SK-N-MC (cell line): ENCODE measurements at places on chromosomes 7 and 10.

DNA sequence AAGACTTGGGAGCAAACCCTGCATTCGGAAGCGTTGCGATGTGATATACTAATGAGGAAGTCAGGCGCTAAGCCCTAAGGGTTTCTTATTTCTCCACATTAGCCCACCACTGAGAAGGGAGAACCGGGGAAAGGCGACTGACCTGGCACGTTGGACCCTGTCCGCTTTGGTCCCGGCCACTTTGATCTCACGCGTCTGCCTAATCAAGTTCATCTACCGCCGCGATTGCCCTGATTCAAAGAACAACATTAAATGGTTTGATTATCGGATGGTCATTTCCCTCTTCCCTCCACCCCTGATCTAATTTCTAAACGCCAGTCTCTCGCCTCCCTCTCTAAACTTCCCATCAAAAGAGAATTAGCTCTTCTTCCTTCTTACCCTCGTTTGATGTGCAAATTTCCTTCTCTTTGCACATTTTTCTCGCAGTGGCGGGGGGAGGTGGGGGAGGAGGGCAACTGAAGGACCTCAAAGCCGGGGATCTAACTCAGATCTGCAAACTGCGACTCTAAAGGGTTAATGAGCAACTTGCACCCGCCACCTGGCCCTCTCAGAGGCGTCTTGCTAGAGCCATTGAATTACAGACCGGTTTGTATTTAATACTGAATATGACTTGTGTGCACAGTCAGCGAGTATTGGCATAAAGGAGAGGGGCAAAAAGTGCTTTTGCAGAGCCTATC, 687 bp upstream of the DKK1 start:
- DNase-seq, result no peak

DNA sequence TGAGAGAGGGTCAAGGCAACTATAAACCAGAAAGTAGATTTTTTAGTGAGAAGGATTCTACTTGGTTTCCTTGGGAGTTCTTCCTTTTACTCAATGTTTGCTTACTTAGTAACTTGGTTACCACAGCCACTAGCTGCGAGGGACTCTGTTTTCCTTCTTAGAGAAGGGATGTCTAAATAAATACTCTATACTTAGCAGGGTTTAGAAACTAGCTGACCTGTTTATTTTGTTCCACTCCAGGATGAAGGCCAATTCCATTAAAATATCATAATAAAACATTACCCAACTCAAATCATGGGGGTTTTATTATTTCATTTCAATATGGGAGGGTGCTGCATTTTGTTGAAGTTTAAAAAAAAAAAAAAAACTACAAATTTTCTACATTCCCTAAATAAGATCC, 87.3 kb downstream of the PPP1R3A start:
- no peak for DNase-seq

DNA sequence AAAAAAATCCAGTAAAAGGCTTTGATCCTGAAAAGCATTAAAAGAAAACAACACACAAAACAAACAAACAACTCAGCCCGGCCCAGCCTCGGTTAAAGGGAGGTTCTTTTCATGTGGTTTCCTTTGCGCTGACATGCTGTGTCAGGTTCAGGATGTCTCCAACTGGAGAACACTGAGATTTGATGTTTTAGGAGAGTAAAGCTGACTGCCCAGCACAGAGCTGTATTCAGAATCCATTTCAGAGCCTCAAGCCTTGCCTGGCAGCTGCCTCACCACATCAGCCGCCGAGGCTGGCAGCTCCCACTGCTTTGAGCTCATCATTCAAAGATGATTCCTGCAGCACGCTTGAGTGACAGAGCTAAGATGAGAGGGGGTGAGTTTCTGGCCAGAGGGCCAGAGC, 205.8 kb upstream of the LYZL1 start:
- no peak for DNase-seq

GRCh38 chr7:36473454-36474282, 84.0 kb downstream of the ANLN start:
- DNase-seq, result peak; percentile 2

DNA sequence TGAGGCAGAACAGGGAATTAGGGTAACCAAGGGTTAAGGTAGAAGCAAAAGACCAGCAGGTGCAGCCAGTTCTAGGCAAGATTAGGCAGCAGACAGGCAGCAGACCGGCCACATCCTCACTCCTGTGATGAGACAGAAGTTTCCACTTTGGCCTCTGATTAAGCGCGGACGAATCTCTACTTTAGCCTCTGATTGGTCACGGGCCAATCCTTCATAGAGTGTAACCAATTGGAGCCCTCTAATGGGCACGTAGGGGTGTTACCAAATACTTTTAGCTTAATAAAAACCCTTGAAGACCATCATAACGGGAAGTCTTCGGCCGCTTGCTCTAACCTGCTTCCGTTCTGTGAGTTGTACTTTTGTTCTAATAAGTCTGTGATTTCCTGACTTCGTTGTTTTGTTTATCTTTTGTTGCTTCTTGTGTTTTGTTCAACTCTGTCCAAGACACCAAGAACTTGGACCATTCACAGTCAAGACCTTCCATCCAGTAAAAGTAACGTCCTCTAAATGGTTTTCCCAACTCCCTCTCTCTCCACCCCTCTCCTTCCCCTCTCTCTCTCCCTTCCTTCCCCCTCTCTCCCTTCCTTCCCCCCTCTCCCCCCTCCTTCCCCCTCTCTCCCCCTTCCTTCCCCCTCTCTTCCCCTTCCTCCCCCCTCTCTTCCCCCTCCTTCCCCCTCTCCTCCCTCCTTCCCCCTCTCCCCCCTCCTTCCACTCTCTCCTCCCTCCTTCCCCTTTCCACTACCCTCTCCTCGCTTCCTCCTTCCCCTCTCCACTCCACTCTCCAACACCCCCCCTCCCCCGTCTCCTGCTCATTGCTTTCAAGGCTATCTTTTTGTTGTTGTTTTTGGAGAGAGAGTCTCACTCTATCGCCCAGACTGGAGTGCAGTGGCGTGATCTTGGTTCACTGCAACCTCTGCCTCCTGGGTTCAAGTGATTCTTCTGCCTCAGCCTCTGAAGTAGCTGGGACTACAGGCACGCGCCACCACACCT, 13.2 kb upstream of the MALSU1 start:
- DNase-seq, result no peak

GRCh38 chr10:62261666-62262065, 7.0 kb downstream of the RTKN2 start:
- DNase-seq, result no peak

GRCh38 chr7:29274146-29275017, 79.8 kb downstream of the CHN2 start:
- DNase-seq, result no peak

GRCh38 chr10:50653142-50653541, 29.4 kb upstream of the SGMS1 start:
- DNase-seq, result no peak

- no peak for DNase-seq
Observed at GRCh38 chr10:23829556-23829955, 379.4 kb upstream of the KIAA1217 start.

DNA sequence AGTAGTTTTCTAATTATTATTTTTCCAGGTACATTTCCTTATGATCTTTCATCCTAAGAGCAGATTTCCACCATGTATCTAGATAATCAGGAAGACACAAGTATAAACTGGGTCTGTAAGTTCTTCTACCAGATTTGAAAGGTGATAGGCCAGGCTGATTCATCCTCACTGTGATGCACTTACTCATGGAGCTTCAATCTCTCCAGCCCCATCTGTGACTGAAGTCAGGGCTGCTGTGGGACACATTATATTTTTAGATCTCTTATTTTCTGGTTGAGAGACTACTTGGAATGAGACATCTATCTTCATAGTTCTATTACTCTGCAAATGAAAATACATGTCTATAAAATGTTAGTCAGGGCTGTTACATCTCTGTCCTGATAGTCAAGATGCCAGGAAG, 85.5 kb upstream of the SLC25A13 start:
- no peak for DNase-seq

DNA sequence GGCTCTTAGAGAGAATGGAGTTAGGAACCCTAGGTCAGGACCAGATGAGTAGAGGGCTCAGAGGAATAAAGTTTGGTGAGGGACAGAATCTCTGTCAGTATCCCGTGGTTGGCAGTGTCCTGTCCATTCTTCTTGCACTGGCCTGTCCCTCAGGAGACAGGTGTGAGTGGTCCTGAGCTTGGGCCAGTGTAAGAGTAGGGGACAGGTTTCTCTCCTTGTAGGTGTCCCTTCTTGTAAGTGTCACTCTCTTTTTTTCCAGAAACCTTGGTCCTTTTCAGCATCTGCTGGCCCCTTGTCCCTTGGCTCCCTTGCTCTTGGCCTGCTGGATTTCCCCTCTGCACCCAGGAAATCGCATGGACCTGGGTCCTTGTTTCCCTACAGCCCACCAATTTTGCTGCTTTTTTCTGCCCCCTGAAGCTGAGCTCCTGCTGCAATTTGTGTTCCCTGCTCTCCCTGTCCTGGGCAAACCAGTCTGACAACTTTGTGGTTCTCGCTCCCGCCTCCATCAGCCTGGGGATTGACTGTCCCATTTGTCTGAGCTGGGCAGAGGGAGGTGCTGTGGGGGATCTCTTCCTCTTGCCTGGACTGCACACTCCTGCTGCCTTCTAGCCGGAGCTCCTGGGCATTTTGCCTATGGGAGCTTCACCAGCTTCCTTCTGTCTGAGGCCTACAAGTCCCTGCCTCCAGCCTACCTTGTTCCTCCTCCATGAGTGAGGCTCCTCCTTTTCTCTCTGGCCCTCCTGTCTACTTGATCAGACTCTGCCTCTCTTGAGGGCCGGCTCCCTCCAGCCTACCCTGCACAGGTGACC, 6.5 kb downstream of the TSPAN14 start:
- DNase-seq, result no peak

- no peak for DNase-seq
Observed at GRCh38 chr10:118017850-118018249, 28.9 kb downstream of the RAB11FIP2 start.

GRCh38 chr7:151813997-151814396, 62.9 kb downstream of the PRKAG2 start:
- DNase-seq, result no peak

DNA sequence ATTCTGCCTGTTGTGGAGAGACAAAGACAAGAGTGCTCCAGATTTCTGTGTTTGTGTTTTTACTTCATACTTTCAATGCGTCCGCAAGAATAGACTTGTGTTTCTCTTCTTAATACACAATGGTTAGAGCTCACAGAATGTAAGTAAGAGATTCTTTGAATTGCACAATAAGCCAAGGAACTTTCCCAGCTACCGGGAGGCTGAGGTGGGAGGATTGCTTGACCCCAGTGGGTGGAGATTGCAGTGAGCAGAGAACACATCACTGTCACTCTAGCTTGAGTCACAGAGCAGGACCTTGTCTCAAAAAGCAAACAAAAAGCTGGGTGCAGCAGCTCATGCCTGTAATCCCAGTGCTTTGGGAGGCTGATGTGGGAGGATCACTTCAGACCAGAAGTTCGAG, 250.7 kb upstream of the MYO3A start:
- no peak for DNase-seq

GRCh38 chr10:127176649-127177048, 19.7 kb downstream of the INSYN2A start:
- no peak for DNase-seq

GRCh38 chr7:159083698-159084068, 61.0 kb downstream of the VIPR2 start:
- no peak for DNase-seq

DNA sequence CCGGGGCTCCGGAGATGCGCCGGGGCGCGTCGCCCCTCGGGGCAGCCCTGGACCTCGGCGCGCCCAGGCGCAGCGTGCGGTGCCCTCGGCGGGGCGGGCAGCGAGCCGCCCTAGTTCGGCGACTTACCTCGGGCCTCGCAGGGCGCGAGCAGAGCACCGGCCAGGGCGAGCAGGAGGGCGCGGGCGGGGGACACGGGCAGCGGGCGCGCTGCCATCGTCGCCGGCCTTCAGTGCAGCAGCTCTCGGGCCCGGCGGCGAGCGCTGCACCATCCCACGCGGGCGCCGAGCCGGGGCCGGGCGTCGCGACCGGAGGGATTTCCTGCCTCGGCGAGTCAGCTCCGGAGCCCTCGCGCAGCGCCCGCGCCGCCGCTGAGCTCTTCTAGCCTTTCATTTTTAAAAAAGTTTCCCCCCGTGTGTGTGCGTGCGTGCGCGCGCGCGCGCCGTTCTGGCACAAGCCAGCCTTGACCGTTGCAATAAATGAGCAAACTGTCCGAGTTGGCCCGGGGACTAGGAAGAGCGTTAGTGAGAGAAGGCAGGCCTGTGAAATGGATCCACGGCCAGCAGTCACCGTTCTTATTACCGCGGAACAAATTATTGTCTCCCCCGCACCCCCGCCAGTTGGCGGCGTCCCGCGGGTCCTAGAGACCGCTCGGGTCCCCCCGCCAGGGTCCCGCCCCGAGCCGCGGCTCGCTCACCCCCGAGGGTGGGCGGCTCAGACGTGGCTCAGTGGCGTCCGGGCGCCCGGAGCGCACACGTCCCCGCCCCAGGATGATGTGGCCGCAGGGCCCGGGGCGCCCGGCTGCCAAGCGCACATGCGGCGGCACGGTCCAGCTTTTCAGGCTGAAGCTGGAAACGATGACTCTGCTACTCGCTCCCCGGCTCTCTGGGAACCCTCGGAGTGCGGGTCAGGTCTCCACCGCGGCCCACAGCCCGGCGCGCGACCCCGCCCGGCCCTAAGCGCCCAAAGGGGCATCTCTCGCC, at the start of gene ADAM12:
Gene ADAM12, minus strand, starts transcription at position 547 of the 981 bp plus-strand sequence. Its CDS starts 332 bp downstream, at position 215.
- DNase-seq, result no peak

GRCh38 chr7:152513861-152514770, 78.3 kb upstream of the KMT2C start:
- DNase-seq, result no peak

- DNase-seq, result no peak
Observed at GRCh38 chr10:113613977-113614690, 49.7 kb downstream of the NRAP start.

DNA sequence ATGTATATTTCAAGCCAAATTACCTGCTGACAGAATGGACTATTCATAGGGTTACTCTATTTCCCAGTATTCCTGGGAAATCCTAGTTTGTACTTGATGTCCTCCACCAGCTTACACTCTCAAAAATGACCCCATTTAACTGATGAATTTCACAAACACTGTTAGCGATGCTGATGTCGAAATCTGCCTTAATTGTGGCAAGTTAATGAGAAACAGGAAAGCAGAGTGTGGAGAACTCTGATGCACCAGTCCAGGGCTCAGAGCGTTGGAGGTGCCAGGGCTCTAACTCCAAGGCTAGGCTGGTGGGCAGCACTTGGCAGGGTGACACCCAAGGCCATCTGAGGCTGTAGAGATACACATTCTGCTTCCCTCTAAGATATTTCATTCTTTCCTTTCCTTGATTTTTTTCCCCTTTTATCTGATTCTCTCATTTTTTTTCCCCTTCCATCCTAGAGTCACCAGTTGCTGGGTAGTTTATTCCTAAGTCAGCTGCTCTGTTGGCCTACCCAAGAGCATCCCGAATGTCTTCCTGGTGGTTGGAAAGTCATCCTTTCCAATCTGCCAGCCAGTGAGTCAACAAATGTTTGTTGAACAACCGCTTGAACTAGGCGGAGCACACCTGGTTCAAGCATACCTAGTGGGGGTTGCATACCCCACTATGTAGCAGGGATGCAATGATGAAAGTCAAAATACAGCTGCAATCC, 525.0 kb upstream of the NRP1 start:
- DNase-seq, result no peak

GRCh38 chr10:73653701-73654100, 2.1 kb downstream of the SYNPO2L start:
- no peak for DNase-seq

GRCh38 chr10:69938541-69938991, 114.1 kb upstream of the MACROH2A2 start:
- peak; percentile 74 for DNase-seq

- DNase-seq, result no peak
Observed at GRCh38 chr7:151116603-151117440, 30.5 kb downstream of the AGAP3 start.
